Activated CD4-positive, alpha-beta memory T cell treated with anti-CD3 and anti-CD28 coated beads, Interleukin-2, amount 10 ng/mL, durations not matched to agents 7 days and 5 days (primary cell): ENCODE measurements at places on chromosomes 3 and 15. TPM values are rescaled to one million over a fixed set of nuclear protein-coding genes. Genes with fewer than 3 reads are reported as not detected.

Gene DUOXA2
- not detected for total RNA-seq

Gene FETUB
- total RNA-seq = not detected

Gene NEK11
- total RNA-seq = 2.8 TPM

Gene ABHD6
- total RNA-seq = 4.5 TPM

Gene CCR3
- total RNA-seq = 1.9 TPM

Gene LRRIQ4
- not detected for total RNA-seq

DNA sequence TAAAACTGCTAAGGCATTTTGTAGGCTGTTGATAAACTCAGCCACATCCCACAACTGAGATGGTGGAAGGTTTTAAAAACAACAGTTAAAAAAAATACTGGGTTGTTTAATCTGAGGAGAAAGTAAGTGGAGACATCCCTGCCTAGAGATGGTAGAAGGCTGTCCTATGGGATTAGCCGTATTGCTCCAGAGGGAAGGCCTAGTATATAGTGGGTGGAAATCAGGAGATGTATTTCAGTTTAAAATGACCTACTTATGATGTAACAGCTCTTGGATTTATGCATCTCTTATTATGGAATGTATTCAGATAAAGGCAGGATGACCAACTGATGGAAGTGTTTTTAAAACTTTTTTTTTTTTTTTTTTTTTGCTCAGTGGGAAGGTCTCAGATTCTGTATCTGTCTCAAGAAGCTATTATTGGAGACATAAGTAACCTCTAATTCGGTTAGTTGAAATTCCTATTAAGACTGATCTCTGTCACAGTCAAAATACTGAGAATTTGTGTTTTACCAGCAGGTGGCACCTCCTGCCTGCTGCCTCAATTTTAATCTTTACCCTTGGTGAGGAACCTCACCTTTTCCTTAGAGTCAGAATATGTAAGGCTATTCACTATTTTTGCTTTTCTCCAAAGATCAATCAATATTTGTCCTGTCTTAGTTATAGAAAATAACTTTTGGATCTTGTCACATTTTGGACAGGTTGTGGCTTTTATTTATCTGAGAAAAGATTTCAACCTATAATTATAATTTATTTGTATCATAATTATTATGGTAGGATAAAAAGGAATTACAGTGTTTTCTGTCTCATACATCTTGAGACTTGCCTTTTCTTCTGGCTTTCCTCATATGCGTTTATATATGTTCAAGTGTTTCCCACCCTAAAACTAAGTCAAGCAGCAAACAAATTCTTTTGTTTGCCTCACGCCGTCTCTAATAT is 63.0 kb downstream of the VPS8 start:
- DNase-seq = peak; percentile 18

- no peak for DNase-seq
Measured at GRCh38 chr15:38674448-38674847, 109.8 kb upstream of the RASGRP1 start.

DNA sequence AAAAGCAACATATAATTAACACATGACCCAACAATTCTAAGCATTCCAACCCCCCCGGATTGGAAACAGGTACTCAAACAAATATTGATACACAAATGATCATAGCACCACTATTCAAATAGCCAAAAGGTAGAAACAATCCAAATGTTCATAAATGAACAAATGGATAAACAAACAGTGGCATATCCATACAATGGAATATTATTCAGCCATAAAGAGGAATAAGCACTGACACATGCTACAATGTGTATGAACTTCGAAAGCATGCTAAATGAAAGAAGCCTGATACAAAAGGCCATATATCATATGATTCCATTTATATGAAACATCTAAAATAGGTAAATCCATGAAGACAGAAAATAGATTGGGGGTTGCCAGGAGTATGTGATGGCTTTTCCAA is 62.8 kb downstream of the XRN1 start:
- DNase-seq = no peak

- no peak for DNase-seq
Measured at GRCh38 chr3:107704477-107704876, 181.7 kb downstream of the BBX start.

GRCh38 chr3:104820959-104821358 is 545.8 kb upstream of the ALCAM start:
- no peak for DNase-seq

GRCh38 chr3:197494366-197495058 is 61.3 kb downstream of the BDH1 start:
- DNase-seq = no peak

DNA sequence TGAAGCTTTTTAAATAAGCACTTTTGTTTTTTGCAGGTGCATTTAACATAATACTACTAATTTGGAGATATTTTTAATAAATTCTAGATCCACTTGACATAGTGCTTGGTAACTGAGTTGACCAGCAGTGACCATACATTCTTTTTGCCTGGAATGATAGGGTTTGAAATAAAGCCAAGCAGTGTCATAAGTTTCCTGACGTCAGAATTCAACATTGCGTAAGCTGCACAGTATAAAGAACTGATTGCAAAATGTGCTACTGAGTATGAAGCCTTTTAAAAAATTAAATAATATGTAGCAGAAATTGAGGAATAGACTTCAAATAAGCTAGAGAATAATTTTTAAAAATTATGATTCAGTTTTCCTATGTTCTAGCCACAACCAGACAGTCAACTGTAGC is 454.6 kb upstream of the ARPP21 start:
- no peak for DNase-seq

DNA sequence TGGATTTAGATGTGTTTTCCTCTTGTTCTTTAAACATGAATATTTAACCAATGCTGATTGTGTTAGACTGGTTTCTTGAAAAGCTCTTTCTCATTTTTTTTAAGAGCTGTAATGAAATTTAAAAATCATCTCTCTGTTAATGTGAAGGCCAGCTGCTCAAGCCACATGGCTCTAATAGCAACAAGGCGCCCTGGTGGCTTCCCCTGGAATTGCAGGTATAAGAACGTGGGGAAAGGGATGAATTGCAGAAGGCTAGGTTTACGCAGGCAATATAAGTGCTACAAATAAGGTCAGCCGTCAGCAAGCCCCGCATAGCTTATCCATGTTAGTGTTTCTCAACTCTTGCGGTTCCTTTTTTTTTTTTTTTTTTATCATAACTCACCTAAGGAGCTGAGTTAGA is 108.5 kb downstream of the SAMMSON start:
- DNase-seq = no peak

GRCh38 chr15:74866090-74866489 is 7.1 kb downstream of the SCAMP2 start:
- no peak for DNase-seq

- peak; percentile 45 for DNase-seq
Measured at GRCh38 chr15:90099868-90100831, 2.1 kb downstream of the IDH2 start.

DNA sequence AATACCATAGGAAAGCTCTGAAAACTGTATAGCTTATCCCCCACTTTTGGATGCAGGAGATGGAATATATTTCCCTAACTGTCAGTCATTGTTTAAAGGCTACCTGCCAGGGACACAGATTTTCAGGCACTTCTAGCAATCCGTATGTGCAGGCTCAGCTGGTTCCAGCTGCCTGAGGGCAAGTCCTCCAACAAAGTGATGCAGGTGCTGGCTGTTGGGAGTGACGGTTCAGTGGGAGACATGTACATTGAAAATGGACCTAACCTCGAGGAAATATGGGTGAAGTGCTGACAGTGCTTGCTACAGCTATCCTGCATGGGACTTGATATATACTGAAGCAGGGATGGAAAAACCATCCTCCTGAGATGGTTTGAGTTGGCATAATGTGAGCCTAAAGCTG is 153.1 kb upstream of the GAP43 start:
- no peak for DNase-seq

DNA sequence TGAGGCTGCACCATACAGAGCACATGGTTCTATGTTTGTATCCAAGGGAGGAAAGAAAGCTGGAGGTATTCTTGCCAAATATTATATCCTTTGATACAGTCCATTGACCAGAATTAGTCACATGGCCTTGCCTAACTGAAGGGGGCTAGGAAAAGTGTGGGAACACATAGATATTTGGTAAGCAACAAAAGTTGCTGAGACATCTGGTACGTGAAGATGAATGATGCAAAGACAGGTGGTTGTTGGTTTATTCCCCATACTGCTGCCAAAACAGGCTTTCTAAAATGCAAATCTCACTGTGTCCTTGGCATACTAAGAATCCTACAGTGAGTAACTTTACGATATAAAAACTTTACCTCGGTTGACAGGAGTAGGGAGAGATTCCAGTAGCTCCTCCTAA is 162.2 kb downstream of the VGLL3 start:
- no peak for DNase-seq
